ENCODE measurements at places on chromosomes 1 and 21.

- no peak for DNase-seq
Measured at GRCh38 chr1:18513995-18514394, 33.3 kb downstream of the KLHDC7A start.

DNA sequence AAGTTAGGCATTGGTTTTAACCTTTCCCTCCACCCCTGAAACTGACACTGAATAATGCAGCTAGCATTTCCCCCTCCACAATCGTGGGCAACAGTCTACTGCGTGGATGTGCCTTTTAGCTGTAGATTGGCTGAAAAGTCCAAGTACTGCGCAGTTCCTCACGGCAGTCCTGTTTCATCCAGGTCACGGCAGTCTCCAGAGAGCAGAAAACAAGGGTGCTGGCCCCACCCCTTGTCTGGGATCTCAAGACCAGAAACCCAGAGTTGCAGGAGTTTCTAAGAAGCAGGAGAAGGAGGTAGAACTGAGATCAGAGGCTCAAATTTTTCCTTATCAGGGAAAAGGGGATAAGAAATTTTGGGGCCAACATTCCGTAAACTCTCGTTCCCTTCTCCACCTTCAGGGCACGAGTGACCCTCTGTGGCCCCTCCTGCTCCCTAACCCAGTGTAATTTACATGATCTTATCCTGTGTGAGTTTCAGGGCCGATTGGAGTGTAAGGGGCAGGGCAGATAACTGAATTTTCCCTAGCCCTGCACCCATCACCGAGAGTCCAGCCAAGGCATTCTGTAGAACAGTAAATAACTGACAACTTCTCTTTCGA is 25.9 kb upstream of the PLA2G2C start:
- DNase-seq: no peak

- DNase-seq: no peak
Measured at GRCh38 chr1:93005252-93005598, 44.0 kb upstream of the DIPK1A start.

DNA sequence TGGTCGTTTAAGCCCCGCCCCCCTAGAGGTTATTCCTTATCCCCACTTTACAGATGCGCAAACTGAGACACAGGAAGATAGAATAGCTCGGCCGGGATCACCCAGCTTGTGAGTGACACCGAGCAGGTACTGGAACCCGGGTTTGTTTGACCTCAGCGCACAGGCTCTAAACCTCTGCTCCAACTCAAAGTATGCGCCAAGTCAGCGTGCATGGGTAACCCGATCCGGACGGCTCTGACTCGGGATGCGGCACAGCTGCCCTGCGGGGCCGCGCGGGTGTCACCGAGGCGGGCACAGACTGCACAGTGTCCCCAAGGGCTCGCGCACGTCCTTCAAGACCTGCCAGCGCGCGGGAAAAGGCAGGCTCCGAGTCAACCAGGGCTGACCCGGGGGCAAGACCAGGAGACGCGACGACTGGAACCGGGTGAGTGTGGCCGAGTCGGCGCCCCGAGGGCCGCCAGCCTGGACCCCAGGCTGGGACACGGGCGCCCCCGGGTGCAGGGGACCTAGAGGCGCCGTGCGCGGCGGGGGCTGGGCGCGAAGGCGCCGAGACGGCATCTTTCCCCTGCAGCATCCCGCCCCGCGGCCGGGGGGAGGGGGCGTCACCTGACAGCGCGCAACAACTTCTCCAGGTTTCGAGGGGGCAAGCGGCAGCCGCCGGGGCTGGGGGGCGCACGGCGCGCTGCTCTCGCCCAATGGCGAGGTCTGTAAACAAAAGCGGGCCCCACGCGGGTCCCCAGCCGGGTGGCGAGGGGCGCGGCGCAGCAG is 101.9 kb upstream of the SOD1 start:
- peak; percentile 21 for DNase-seq

DNA sequence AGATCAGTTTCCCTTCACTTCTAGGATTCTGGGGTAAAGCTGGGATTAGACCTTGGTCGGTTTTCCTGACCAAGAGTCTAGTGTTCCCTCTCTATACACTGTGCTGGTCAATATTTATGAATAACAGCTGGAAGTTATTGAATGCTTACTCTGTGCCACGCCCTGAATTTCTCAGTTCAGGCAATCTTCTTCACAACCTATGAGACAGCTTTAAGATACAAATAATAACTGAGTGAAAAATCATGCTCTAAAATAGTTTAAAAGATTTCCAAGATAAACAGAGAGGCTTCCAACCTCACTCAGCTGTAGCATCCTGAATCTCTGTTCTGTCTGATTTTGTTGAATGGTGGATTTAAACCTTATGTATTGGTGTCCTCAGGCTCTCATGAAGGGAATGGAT is 72.2 kb downstream of the GNG12 start:
- DNase-seq: no peak

DNA sequence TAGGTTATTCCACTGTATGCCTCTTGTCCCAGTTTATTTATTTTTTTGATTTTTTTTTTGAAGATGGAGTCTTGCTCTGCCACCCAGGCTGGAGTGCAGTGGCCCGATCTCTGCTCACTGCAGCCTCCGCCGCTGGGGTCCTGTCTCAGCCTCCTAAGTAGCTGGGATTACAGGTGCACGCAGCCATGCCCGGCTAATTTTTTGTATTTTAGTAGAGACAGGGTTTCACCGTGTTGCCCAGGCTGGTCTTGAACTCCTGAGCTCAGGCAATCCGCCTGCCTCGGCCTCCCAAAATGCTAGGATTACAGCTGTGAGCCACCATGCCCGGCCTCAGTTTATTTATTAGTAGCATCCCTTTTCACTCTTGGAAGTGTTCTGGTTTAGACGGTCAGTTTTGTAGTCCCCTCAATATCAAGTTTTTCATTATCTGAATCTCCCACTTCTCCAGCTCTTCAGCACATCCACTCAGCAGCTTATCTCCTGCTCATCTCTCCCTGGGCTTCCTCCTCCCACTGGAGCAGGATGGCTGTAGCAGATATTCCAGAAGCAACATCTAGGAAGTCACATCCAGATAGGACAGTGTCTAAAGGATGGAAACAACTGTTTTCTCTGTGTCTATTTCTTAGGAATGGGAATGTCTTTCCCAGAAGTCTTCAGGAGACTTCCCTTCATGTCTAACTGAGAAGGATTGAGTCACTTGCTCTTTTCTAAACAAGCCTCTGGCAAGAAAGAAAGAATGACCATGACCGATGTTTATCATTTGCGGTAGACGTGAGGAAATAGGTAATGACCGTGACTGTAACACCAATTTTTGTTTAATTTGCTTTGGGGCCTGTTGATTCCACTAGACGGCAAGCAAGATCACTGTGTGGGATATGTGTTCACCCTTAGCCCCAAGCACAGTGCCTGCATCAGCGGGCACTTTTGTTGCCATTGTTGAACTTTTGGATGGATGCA is 14.4 kb downstream of the CCDC190 start:
- DNase-seq: no peak

- DNase-seq: no peak
Measured at GRCh38 chr1:8545078-8545477, 227.2 kb downstream of the SLC45A1 start.

- DNase-seq: no peak
Measured at GRCh38 chr1:55646181-55646580, 431.0 kb upstream of the USP24 start.

DNA sequence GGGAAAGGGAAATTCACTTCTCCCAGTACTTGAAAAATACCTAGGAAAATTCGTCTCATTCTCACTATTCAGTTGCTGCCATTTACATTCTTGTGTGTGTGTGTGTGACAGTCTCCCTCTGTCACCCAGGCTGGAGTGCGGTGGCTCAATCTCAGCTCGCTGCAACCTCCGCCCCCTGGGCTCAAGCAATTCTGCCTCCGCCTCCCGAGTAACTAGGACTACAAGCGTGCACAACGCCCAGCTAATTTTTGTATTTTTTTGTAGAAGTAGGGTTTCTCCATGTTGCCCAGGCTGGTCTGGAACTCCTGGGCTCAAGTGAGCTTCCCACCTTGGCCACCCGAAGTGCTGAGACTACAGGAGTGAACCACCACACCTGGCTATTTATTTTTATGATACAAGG is 1.2 kb downstream of the SNAPIN start:
- DNase-seq: no peak

DNA sequence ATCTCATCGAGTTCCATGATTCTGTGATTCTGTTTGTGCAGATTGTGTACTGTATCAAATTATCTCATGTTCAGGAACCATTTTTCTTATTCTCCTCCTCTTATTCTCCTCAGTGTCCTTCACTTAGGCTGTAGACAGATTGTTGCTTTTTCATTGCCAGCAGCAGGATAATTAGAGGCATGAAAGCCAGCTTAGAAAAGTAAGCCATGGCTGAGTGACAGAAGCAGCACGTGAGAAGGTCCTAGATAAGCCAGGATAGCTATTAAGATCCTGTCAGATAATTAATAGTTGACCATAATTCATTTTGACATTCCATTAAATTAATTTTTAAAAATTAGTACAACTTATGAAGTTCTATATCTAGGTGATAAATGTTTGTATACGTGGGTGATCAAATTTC is 60.8 kb upstream of the PRKACB start:
- no peak for DNase-seq

- no peak for DNase-seq
Measured at GRCh38 chr21:29077651-29078090, 4.2 kb upstream of the CCT8 start.

DNA sequence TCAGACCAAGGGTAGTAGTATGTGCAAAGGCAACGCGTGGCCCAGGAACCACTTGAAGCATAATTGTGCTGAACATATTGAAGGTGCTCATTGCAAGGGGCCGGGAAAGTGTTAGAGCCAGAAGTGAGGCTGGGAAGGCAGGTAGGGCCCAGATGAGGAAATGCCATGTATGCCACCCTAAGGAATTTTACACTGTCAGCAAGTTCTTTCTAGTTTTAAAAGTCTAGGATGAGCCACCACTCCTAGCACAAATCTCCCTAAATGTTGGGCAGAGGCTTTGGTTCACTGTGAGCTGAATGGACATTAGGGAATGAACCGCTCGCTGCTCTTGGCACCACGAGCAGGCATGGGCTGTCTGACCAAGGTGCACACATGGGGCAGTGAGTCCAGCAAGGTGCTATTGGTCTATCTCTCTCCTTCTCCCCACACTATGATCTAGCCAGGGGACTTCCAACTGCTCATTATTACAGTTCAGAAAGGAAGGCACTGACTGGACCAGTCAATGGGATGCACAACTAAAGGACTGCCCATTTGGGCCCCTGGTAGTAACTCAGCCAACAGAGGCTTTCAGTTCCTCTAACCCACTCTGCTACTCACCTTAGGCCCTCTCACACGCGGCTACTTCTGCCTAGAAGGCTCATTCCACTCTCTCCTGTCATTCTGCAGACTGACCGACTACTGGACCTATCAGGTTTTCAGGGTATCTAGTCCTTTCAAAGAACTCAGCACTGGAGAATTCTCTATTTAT is 2.0 kb downstream of the KANK4 start:
- no peak for DNase-seq

DNA sequence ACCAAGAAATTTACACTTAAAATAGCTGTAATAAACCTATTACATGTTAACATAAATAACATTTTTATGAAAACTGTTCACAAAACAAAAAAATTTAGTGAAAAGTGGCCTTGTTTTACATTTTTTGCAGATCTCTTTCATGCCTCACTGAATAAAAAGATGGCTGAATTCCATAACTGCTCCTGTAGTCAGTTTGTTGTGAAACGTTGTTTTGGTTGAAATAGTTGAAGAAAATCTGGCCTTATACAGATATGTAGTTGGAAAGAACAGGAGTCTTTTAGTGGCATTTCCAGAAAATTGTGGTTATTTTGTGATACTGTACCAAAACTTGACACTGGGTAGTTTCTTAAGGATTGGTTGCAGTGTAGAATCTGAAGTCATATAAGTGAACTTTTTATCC is 18.1 kb downstream of the ITSN1 start:
- no peak for DNase-seq

DNA sequence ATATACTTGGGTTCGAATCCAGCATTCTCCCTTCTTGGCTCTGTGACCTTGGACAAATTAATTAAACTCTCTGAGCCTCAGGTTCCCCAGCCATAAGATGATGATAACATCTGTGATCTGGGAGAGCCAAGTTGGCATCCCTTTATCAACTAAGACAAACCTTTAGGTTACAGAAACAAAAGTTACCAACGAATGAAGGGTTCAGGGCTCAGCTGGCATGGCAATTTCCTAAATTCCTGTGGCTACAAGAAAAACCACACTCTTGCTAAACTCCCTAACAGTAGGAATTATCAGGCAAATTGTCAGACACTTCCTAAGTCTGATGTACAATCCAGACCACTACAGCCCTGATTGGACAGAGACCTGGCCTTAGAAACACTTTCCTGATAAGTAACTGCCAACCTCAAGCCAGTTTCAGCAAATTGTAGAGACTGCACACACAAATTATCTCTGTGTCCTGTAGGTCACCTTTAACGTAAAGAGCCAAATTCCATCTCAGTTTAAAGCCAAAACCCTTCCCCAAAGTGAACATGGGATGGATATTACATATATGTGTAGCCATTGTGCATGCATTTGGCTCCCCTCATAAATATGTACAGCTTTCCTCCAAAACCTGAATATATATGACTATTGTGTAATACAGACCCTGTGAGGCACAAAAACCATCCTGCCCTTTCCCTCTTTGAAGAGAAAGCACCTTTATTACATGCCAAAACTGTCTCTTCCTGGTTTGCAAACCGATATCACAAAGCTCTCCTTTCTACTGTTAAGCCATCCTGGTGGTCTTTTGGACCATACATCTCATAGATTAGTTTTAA is 39.5 kb upstream of the EDARADD start:
- no peak for DNase-seq

- no peak for DNase-seq
Measured at GRCh38 chr1:223815865-223816264, 29.9 kb downstream of the TP53BP2 start.

DNA sequence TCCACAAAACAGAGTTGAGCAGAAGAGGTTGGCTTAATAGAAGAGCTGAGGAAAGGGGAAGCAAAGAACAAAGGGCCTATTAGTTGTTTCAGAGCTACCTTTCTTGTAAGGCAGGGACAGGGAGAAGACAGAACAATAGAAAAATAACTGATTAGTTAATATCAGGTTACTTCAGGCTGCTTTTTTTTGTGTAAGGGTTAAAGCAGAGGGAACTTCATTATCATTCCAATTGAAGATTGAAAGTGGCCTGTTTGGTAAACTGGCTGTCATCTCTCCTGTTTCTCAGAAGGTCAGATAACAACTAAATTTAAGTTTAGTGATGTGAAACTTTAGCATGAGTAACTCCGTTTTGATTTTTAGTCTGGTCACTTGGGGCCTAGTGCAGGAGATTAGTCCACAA is 22.3 kb downstream of the CDC42 start:
- no peak for DNase-seq

- DNase-seq: peak; percentile 63
Measured at GRCh38 chr1:160006312-160006940, 25.4 kb downstream of the PIGM start.

- DNase-seq: no peak
Measured at GRCh38 chr1:23462766-23463165, 21.2 kb downstream of the ASAP3 start.

GRCh38 chr1:230537456-230537855 is 104.8 kb upstream of the COG2 start:
- no peak for DNase-seq

GRCh38 chr1:8061673-8062386 is 35.7 kb upstream of the ERRFI1 start:
- DNase-seq: no peak

DNA sequence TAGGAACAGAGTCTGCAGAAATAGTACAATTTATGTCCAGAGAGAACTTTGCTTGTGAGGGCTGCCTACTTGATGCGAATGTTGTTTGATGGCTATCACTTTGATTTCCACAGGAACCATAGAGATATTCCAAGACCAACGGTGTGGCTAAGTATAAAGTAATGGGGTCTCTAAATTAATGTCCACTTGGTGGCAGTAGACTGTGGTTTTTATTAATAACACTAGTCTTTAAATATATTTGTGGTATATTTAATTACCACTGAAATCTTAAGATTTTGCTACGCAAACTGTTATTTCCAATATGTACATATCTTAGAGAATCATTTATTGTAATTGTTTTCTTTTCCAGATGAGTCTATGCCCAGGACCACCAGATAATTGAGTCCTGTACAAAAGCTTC is 647.9 kb downstream of the PLA2G4A start:
- no peak for DNase-seq
